HCT116 (cell line): ENCODE measurements at places on chromosomes 7 and 10.

DNA sequence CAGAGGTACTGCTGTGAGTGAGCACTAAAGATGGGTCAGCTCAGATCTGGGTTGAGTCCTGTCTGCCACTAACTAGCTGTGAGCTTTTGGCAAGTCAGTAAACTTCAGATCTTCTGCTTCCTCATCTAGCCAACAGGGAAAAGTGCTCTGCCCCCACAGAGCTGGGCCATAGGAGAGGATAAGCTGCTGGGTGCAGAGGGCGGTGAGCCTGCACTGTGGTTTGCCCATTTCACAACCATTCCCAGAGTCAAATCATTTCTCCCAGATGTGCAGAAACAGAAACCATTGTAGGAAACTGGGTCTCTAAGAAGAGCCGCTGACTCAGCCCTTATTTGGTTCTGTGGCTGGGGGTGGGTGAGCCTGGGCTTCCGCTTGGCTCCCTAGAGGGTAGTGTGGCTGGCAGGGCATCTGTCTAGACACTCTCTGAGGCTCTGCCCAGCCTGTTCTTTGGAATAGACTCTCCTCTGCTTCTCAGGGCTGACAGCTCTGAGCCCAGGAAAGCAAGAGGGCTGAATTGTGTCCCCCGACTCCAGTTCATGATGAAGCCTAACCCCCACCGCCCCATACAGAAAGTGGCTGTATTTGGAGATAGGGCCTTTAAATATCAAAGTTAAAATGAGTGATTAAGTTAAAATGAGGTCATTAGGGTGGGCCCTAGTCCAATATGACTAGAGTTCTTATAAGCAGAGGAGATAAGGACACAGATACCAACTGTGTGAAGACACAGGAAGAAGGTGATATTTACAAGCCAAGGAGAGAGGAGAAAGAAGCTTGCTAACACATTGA, 29.5 kb upstream of the ARHGAP22 start:
- DNase-seq, result no peak

GRCh38 chr7:21108182-21108581, 319.7 kb upstream of the SP4 start:
- no peak for DNase-seq

DNA sequence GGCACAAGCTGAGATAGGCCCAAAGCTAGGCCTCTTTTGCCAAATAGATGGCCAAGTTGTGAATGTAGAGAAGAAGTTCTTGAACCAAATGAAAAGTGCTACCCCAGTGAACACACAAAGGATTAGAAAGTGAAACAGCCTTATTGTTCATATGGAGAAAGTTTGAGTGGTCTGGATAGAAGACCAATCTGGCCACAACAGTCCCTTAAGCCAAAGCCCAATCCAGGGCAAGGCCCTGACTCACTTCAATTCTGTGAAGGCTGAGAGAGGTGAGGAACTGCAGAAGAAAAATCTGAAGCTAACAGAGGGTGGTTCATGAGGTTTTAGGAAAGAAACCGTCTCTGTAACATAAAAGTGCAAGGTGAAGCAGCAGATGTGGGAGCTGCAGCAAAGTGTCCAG, 18.7 kb upstream of the ATP6V0A4 start:
- DNase-seq, result no peak

GRCh38 chr10:6511347-6511746, 68.7 kb downstream of the PRKCQ start:
- no peak for DNase-seq

GRCh38 chr10:11012421-11013295, 5.0 kb upstream of the CELF2 start:
- DNase-seq, result no peak

DNA sequence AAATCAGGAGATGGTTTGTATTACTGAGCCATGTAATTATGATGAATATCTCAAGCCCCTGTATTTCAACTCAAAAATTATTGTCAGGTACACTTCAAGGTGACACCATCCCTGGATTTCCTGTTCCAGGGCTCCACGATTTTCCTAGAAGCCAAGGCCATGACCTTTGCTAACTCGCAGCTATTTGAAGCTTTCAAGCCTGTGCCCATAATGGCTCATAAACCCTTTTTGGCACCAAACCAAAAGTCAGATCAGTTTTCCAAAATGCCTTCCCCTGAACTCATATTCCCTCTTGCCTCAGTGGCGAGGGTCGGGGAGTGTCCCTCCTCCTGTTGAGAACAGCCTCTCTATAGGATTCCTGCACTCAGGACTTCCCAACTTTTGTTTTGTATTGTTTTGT, 70.8 kb downstream of the HIP1 start:
- no peak for DNase-seq

- no peak for DNase-seq
These were observed 33.1 kb downstream of the SEMA3C start for GRCh38 chr7:80885757-80886156.
